ENCODE measurements at places on chromosomes 6 and 20. TPM values are rescaled to one million over a fixed set of nuclear protein-coding genes. Genes with fewer than 3 reads are reported as not detected.

THBS2 gene
- total RNA-seq: 1.3 TPM

OR2B3 gene
- not detected for total RNA-seq

GRCh38 chr6:33589731-33590530 lies 9.9 kb upstream of the BAK1 start:
- no peak overlapping the region for H3K27ac ChIP-seq
- peaks cover 13% of the 10 kb centered on the region for H3K27me3 ChIP-seq
- H3K4me3 ChIP-seq: no peak overlapping the region
- peak; percentile 66 for DNase-seq
- H3K36me3 ChIP-seq: no peaks in the 10 kb centered on the region
- H3K4me1 ChIP-seq: peaks cover 42% of the 10 kb centered on the region

SEMG1 gene
- total RNA-seq: not detected

DNA sequence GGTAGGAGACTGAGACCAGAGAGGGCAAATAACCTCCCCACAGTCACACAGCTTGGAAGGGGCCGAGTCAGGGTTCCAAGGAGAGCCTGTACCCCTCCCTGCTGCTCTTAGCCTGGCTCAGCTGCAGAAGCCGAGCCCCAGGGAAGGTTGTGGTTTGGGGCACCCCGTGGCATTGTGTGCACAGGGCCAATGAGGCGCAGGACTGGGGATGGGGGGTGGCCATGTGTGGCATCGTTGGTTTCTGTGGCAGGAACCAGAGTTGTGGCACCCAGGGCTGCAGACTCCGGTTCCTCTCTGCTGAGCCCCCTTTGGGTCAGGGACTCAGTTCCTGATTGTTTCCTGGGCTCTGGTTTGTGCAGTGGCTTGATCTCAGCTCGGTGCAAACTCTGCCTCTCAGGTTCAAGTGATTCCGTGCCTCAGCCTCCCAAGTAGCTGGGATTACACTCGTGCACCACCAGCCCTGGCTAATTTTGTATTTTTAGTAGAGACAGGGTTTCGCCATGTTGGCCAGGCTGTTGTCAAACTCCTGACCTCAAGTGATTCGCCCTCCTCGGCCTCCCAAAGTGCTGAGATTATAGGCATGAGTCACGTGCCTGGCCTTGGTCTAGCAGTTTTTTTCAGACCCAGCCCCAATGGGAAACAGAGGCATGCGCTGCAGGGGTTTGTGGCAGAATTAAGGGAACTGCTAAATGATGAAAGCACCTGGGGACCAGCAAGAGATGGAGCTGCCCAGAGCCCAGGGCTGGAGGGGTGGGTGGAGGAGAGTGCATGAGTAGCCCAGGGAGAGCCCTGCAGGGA lies 221.0 kb upstream of the SULF2 start:
- H3K36me3 ChIP-seq: no peaks in the 10 kb centered on the region
- no peak for DNase-seq
- no peaks in the 10 kb centered on the region for H3K27me3 ChIP-seq

GRCh38 chr20:8228315-8228714 lies 96.2 kb downstream of the PLCB1 start:
- no peaks in the 10 kb centered on the region for H3K36me3 ChIP-seq
- no peaks in the 10 kb centered on the region for H3K4me1 ChIP-seq
- H3K27ac ChIP-seq: no peak overlapping the region
- H3K27me3 ChIP-seq: no peaks in the 10 kb centered on the region

C6orf15 gene
- not detected for total RNA-seq

- no peak overlapping the region for H3K4me3 ChIP-seq
- H3K36me3 ChIP-seq: no peaks in the 10 kb centered on the region
- no peak for DNase-seq
Observed at GRCh38 chr6:134166511-134167261, 114.3 kb upstream of the SLC2A12 start.

DNA sequence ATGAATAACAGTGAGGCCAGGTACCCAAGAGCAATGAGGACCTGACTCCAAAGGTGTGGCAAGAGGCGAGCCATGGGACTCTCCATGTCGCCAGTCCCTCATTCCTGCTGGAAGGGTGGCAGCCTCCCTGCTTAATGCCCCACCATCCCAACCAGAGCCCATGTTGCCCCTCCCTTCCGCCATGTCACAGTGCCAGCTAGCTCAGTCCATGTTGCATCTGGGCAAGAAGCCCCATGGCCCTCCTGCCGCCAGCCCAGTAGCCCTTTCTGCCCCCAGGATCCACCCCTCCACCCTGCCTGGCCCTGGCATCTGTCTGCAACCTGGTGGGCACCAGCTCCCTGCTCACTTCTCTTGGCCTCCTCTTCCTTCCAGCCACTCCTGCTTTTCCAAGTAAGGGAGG lies 6.0 kb upstream of the CPNE5 start:
- peak overlapping the region; percentile 13 for H3K4me3 ChIP-seq
- H3K36me3 ChIP-seq: no peaks in the 10 kb centered on the region
- DNase-seq: no peak
- peaks cover 15% of the 10 kb centered on the region for H3K27me3 ChIP-seq
- H3K27ac ChIP-seq: no peak overlapping the region

DNA sequence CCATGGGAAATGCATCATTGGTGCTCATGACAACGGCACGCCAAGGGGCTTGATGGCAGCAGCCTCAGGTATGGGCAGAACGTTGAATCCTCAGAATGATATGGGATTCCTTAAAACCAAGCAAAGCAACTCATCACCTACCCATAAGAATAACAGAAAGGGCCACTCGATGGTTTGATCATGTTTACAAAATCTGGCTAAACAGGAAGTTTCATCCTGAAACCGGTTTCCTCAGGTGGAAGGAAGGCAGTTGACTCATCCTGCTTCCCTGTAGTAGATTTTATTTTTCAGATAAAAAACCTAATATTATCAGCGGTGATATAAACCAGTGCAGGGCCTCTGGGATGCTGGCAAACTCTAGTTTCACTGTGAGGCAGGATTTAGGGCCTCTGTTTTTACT lies 136.9 kb upstream of the AGPAT4 start:
- H3K36me3 ChIP-seq: no peaks in the 10 kb centered on the region
- no peak overlapping the region for H3K27ac ChIP-seq
- DNase-seq: no peak
- H3K27me3 ChIP-seq: no peaks in the 10 kb centered on the region
- H3K4me3 ChIP-seq: no peak overlapping the region
- H3K4me1 ChIP-seq: peaks cover 48% of the 10 kb centered on the region

DNA sequence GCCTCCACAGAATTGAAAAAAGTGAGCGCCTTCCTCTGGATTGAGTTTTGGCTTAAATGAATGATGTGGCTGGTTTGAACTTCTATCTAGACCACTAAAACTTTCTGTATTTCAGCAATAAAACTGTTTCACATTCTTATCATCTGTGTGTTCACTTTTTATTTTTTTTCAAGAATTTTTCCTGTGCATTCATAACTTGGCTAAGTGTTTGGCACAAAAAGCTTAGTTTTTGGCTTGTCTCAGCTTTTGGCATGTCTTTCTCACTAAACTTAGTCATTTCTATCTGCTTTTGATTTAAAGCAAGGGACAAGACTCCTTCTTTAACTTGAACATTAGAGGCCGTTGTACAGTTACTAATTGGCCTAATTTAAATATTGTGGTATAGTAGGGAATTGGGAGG lies 1015.1 kb downstream of the EPHA7 start:
- no peaks in the 10 kb centered on the region for H3K27me3 ChIP-seq
- H3K4me1 ChIP-seq: no peaks in the 10 kb centered on the region
- no peak overlapping the region for H3K4me3 ChIP-seq

BMP5 gene
- total RNA-seq: 2.4 TPM

- H3K4me1 ChIP-seq: peaks cover 25% of the 10 kb centered on the region
- DNase-seq: no peak
- H3K36me3 ChIP-seq: no peaks in the 10 kb centered on the region
- no peaks in the 10 kb centered on the region for H3K27me3 ChIP-seq
Observed at GRCh38 chr6:45378334-45378926, 696 bp upstream of the SUPT3H start.

RTEL1 gene
- 48.4 TPM for total RNA-seq

All from neural crest cell (in vitro differentiated cells).